SHP77 (cell line): ENCODE measurements at places on chromosomes 12 and 14.
A peak's percentile ranks its signal among the peaks of the same experiment; 100 is the strongest.

- no peak for DNase-seq
Measured at GRCh38 chr12:41959271-41959670, 185.4 kb downstream of the GXYLT1 start.

DNA sequence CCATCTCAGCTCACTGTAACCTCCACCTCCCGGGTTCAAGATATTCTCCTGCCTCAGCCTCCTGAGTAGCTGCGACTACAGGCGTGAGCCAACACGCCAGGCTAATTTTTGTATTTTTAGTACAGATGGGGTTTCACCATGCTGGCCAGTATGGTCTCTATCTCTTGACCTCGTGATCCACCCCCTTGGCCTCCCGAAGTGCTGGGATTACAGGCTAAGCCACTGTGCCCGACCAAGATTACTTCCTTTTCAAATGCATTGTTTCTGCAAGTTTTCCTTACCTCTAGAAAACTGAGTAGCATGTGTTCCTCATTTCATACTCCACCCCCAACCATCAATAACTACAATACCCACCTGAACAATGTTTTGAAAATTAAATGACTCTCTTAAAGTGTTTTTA lies 13.1 kb downstream of the ARF6 start:
- no peak for DNase-seq

GRCh38 chr14:90402016-90402415 lies 5.2 kb downstream of the CALM1 start:
- no peak for DNase-seq

- no peak for DNase-seq
Measured at GRCh38 chr14:24392325-24393091, 6.3 kb upstream of the NYNRIN start.

DNA sequence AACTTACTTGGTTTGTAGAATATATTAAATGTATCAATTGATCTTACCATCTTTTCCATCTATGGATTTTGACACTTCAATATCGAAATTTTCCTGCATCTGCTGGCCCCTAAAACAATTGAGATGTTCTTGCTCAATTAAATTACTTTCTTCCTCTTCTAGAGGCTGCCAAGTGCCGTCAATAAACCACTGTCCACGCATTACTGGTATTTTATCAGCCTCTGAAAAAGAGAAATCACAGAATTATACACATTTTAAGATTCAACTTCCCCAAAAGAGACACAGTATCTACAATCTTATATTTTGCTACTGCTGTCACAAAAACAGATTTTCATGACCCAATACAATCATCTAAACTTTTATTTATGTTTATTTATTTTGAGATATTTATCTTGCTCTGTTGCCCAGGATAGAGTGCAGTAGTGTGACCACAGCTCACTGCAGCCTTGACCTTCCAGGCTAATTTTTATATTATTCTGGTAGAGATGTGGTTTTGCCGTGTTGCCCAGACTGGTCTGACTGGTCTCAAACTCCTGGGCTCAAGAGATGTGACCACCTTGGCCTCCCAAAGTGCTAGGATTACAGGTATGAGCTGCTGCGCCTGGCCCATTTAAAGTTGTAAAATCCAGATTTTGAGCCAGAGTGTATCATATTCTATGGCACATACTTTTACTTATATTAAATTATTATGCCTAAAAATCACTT lies 49.3 kb downstream of the DDHD1 start:
- DNase-seq: no peak

DNA sequence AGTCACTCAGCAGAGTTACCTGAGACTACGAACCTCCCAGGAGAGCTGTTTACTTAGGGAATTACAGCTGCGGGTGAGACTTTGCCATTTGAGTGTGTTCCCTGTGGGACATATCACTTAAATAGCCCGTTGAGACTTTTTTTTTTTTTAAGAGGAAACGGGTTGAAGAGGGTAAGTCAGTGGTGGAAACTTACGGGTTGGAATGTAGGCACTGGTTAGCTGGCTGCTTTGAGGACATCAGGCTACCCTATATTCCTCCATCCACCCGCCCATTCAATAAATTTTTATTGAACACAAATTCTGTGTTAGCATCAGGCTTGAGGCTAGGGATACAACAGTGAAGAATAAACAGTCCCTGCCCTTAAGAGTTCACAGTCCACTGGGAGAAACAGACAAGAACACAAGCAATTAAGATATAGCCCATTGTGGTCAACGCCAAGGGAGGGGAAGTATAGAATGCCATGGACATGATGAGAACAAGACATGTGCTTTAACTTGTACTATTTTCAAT lies 88.1 kb upstream of the CPSF6 start:
- DNase-seq: no peak

DNA sequence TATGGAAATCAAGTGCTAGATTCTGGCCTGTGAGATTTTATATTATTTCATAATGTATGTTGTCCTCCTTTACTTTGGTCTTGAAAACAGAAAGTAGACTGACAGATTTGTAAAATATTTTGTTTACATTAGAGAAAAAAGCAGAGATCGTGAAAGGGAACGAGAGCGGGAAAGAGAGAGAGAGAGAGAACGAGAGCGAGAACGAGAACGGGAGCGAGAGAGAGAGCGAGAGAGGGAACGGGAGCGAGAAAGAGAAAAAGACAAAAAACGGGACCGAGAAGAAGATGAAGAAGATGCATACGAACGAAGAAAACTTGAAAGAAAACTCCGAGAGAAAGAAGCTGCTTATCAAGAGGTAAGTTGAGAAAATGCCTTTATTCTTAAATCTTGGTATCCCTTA lies 30.6 kb upstream of the PSEN1 start:
- DNase-seq: no peak

DNA sequence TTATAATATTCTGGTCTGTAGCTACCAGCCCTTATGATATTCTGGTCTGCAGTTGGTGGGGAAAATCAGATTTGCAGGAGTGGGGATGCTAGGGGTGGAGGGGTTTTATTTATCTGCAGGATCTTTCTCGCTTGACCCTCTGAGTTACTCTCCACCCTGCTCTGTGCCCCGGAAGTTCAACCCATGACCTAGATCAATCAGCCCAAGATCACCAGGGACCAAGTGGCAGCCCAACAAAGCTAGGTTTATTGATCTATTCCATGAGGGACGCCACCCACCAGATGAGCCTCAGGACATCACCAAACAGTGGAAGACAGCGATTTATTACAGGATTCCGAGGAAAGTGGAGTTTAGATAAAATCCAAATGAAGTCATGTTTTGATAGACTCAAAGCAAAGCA lies 25.8 kb upstream of the C12orf76 start:
- no peak for DNase-seq

DNA sequence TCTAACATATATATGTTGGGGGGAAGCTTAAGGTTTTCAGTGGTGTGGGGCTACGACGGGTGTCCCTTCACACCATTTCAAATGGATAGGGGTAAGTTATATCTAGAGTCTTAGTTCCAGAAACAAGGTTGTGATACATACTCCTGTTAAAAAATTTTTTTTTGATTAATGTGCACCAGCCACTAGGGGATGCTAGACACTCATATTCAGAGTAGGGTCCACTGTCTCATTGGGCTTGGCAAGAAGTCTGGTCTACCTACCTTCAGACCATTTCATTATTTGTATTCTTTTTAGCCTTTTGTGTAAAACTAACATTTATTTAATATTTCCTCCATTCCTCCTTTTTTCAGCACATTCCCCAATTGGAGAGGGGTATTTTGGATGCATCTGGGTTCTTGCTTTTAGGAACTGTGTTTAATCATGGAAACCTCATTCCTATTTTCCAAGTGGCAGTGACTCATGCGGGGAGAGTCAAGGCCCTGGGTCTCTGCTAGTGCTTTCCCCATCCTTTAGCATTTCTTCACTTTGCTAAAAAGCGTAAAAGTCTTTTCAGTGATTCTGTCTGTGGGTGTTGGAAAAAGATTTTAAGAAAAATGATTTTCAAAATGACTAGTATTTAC lies 33.4 kb downstream of the ANO4 start:
- peak; percentile 57 for DNase-seq
